HT-29 (cell line): ENCODE measurements at places on chromosomes 5 and 9. TPM values are rescaled to one million over a fixed set of nuclear protein-coding genes. Genes with fewer than 3 reads are reported as not detected.
A peak's percentile ranks its signal among the peaks of the same experiment; 100 is the strongest.

- DNase-seq: no peak
Observed at GRCh38 chr9:36162211-36162738, 6.9 kb upstream of the CCIN start.

GRCh38 chr9:35993976-35994720 lies 36.2 kb upstream of the OR2S2 start:
- DNase-seq: no peak

DNA sequence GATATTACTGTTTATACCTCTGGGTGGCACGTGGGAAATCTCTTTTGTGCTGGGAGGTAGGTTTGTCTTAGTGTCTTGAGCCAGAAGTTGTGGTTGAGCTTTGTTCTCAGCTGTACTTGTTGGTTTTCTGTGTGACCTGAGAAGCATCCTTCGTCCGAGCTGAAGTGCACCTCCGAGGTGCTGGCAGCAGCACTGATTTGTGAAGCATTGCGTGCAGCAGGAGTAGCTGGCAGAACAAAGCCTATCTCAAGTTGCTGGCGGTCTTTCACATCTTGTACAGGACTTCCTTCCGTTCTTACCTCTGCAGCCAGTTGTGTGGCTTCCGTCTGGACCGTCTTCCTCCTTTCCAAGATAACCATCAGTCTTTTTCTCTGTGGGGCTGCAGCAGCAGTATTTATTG lies 4.3 kb downstream of the PRRC2B start:
- DNase-seq: peak; percentile 78

DNA sequence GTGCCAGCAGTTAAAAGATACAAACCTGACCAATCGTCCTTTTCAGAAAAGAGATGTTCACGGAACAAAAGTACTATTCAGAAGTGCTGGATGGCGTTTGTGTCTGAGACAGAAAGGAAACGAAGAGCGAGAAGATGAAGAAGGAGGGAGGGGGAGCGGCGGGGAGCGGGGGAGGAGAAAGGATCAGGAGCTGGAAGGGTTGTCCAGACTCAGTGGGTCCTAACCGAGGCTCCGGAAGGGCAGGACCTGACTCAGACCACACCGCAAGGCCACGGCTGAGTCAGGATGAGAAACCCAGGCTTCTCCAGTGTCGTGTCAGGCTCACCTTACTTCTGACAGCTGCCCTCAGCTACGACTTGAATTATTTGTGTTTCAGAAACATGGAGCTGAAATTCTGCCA lies 46.2 kb downstream of the PAX5 start:
- no peak for DNase-seq

- DNase-seq: no peak
Observed at GRCh38 chr9:132357764-132358163, 3.0 kb upstream of the SETX start.

DNA sequence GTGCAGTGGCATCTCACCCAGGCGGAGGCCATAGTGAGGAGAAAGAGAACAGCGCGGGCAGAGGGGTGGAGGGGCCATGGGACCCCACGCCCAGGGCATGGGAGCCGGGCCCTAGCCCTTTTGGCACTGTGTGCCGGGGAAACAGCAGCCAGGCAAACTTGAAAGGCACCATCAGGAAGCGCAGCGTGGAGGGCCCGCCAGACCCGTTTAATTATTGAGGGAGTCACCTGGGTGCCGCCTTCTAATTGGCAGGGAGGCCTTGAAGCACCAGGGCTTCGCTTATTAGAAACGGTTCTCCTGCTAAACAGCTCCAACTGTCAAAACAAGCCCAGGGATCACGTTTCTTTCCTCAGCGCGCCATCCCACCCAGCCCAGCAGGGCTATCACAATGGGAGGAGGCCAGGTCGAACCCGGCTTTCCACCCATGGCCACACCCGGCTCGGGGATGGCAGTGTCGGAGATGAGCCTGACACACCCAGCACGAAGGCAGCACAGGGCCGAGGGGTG lies 104.6 kb upstream of the SARDH start:
- no peak for DNase-seq

GRCh38 chr5:89706731-89707130 lies 702.8 kb downstream of the CETN3 start:
- DNase-seq: no peak

GRCh38 chr9:90642570-90643539 lies at the start of gene DIRAS2:
Gene DIRAS2, minus strand, starts transcription at chr9:90642824. Its CDS starts 28,997 bp downstream, at chr9:90613827.
- peak; percentile 66 for DNase-seq

DNA sequence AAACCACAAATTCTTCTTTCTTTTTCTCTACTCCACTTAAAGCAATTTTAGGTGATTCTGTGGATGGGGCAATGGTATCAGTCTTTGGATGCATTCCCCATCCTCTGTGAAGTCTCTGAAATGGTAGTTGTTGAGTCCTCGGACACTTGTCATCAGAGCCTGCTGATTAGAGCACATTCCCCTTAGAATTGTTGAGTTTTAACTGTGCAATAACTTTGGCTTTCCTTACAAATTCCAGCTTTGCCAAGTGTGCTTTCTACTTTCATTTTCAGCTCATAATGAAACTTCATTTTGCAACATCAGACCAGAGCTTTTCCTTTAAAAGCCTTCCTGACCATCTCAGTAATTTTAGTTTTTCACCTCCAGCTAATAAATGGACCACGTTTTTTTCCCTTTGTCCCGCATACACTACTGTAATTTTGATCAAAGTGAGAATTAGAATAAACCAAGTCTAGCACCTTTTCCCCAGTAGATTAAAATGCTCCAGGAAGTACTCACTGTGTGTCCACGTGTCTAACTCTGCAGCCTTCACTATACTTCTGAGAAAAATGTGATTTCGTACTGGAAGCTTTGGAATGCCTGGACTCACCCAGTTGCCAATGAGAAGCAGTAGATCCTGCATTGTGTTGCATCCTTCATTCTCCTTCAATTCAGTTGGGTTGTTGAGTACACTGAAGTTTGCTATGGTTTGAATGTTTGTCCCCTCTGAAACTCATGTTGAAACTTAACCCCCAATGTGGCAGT lies 135.6 kb downstream of the NTRK2 start:
- DNase-seq: no peak

DNA sequence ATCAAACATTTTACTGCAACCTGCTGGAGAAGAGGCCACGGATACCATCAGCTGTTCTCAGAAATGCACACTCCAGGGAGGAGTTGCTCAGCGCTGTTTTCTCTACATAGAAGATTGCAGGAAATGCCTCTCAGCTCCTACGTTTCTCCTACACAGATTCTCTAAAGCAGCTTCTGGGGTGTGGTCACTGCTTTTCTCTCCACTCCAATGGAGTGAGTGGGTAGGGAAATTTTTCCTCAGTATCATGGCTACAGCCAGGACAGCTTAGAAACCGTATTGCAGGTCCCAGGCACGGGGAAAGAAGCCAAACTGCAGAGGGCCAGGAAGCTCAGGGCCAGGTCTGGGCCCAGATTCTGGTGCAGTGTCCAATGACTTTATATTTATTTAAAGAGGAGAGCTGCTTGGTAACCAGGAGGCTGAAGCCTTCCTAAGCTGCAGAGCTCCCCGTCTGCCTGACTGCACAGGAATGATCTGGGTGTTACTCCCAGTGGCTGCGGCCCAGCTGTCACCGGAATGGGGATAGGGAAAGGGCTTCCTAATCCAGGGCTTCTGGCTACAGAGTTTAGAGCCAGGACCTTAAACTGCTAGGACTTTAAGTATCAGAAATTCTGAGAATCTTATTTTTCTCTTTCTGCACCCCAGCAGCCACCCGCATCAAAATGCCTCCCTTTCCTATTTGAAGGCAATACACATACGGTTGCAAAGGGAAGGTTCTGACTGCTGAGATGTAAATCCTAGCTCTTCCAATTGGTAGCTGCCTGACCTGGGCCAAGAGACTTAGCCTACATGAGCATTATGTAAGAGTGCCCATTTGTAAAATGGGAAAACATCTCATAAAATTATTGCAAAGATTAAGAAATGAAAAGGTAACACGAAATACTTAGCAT lies 1.4 kb upstream of the SPTAN1 start:
- DNase-seq: no peak

Gene DDX4
- total RNA-seq: not detected in 2 replicates

Gene NNT
- 17.5 and 21.0 TPM in 2 replicates for total RNA-seq

Gene RMI1
- total RNA-seq: 2.2 and 2.4 TPM in 2 replicates
